Fibroblast of skin of right quadriceps (primary cell): ENCODE measurements at places on chromosomes 11 and 22.

- no peak for DNase-seq
Measured at GRCh38 chr11:119307219-119307618, 9.7 kb downstream of the MCAM start.

DNA sequence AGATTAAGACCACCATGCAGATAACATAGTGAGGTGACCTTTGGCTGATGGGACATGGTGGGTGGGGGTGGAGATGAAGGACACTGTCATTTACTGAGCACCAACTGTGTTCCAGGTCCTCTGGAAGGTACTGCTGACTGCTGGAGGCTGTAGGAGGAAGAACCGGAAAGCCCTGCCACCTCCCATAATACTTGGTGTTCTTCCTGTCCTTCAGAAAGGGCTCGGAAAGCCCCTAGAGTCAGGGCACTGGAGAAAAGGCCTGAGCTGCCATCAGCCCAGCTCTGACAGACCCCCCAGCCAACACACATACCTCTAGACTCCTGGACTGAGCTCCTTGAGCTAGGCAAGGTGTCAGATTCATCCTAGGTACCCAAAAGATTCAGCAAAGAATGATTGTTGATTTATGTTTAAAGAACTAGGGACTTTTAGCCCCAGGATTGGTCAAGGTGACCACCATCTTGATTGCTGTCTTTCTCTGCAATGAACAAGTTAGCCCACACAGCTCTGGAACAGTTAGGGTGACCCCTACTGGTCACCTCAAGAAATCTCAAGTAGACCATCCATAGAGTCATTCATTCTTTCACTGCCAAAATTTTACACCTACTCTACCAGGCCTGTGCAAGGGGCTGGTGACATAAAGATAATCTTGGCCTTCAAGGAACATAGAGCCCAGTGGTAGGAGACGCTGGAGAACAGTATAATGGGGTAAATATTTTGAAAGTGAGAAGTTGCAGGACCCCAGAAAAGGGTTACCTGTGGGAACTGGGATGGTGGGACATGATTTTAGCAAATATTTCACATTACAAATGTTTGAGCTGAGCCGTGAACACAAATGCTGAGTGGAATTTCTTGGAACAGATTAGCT lies 39.4 kb downstream of the IRAG1 start:
- peak; percentile 56 for DNase-seq

DNA sequence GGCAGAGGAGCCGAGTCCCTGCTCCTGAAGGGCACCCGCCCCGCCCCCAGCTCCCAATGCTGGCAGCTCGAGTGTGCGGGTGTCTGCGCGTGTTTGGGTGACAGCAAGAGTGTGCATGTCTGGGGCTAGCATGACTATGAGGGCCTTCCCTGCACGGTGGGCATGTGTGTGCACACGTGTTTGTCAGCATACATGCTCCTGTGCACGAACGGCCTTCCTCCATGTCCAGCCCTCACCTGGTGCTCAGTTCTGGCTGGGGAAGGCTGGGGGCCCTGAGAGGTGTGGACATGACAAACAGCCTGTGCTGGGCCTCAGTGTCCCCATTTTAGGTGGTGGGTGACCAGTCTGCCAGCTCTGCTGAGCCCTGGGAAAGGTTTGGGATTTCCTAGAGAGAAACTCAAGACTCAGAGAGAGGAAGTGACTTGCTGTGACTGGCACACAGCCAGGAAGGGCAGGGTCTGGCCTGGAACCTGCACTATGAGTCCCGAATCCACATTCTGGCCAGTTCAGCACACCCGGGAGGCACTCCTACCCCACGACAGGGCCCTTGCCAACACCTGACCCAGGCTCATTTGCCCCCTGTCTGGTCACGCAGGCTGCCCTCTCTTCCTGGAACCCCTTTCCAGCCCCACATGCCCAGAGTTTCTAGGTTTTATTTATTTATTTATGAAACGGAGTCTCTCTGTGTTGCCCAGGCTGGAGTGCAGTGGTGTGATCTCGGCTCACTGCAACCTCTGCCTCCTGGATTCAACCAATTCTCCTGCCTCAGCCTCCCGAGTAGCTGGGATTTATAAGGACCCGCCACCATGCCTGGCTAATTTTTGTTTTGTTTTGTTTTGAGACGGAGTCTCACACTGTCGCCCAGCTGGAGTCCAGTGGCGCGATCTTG lies 3.3 kb upstream of the SHISA8 start:
- DNase-seq = peak; percentile 58

DNA sequence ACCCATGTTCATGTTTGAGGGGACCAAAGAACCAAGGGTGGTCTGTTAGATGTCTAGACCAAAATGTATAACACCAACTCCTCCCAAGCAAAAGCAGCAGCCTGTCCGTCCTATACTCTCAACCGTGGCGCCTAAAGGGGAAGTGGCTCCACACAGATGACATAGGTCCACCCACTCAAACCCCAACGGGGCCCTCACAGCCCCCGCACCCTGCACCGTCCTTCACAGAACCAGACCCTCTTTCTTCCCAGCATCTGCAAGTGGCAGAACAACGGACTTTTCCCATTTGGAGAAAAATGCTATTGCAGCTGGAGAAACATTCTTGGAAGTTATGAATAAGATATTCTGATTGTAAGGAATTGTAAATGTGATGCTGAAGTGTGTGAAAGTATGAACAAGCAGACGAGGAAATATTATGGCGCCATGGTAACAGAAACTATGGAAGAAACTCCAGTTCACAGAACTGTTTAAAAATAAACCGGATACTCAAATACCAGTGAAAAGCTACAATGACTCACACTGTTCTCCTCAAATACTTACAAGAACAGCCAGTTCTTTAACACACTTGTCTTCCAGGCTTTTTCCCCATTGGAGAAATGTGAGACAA lies 76.5 kb upstream of the ARFGAP3 start:
- DNase-seq = peak; percentile 95

DNA sequence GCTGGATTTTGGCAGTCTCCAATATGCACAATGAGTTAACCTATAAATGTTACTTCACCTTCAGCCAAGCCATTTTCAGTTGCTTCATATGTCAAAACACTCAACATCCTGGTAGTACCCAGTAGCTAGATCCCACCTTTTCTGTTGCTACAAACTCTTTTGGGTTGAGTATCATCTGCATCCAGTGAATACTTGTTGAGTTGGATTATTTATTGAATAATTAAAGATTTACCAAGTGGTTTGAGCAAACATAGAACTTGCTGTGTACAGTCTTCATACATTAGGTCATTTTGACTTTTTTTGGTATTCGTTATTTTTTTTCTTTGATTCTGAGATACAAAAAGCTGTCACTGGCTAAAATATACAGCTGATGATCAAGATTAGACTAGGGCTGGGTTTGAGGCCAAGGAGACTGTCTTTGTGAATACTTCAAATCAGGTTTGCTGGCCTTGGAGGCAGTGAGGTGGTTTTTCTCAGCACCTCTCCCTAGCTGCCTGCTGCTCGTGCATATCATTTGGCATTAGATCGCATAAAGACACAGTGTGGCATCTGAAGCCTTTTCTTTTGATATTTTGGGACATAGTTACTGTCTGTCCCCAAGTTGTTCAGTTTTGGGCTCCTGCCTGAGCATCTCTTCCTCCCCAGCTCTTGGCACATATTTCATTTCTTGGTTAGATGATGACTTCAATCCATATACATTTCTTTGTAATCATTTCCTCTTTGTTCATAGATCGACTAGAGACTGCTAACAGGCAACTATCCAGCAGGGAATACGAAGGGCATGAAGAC lies 62.8 kb downstream of the AMOTL1 start:
- DNase-seq = no peak
